ENCODE measurements at places on chromosomes 7 and 10. TPM values are rescaled to one million over a fixed set of nuclear protein-coding genes. Genes with fewer than 3 reads are reported as not detected.

DNA sequence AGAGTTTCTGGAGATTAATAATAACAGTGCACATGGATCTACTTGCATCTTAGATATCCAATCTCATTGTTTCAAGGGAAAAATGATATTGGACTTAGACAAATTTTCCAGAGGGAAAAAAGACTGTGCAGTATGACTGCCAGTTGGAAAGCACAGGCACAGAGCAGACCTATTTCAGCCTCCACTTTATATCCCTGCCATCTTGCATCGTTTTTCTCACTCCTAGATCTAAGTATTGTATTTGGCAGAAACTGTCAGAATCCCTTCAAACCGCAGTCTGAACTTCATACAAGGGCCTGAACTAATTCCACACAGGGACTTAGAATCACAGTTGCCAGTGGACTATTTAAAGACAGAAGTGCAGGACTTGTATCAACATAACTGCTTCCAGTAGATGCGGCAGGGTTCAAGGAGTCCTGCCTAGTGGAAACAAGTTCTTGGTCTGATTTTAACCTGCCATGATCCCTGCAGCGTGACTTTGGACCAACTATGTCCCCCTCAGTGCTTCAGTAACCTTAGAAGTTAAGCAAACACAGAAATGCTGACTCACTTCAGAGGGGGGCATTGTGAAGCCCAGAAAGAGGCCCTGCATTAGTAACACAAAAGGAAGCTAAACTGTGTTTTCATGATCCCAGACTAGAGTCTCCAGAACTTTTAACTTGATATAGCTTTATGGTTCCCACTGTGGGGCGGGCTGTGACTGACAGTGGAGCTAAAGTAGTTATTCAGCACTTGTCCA lies 95.7 kb upstream of the PALS2 start:
- DNase-seq: no peak

- no peak for DNase-seq
Observed at GRCh38 chr7:14598978-14599377, 303.6 kb downstream of the DGKB start.

GNAT3 gene
- total RNA-seq: not detected

OR2A25 gene
- not detected for total RNA-seq

GBF1 gene
- 59.7 TPM for total RNA-seq

Data from chondrocyte (in vitro differentiated cells).